RPMI8226 (cell line): ENCODE measurements at places on chromosomes 5 and 9.

DNA sequence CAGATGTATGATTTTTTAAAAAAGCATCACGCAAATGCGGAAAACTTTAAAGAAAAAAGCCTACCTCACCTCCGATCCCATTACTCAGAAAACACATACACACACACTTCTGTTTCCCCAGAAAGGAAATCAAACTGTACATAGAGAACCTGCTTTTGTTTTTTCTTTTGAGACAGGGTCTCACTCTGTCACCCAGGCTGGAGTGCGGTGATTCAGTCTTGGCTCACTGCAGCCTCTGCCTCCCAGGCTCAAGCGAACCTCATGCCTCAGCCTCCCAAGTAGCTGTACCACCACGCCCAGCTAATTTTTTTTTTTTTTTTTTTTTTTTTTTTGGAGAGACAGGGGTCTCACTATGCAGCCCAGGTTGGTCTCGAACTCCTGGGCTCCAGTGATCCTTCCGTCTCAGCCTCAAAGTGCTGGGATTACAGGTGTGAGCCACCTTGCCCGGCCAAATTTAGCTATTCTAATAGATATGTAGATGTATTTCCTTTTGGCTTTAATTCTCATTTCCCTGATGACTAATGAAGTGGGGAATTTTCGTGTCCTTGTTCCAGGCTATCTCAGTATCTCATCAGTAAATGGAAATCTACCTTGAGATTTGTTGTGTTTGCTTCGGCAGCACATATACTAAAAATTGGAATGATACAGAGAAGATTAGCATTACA, 25.7 kb upstream of the EEIG1 start:
- DNase-seq, result no peak

DNA sequence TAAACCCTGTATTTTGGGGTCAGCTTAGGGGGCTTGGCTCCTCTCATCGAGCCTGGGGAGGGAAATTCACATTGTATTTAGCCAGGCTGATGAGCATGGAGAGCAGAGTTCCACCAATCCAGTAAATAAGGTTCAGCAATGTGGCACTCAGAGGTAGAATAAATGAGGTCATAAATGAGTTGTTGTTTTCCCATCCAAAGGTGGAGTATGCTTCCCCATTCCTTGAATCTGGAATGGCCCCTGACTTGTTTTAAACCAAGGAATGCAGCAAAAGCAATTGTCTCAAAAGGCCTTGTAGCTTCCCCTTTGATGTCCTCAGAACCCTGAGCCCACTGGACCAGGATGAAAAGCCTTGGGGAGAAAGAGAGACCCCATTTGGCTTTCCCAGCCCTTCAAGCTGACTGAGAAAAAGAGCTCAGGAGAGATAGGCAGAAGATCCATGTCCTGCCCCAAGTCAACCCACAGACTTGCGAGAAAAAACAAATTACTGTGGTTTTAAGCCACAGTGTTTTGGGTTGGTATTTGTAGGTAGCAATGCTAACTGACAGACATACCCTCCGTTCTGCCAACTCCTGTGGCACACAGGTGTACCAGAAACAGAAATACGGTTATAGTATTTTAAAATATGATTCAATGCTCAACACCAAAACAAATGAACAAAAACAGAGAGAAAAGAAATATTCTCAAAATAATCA, 566.0 kb upstream of the DMAC1 start:
- no peak for DNase-seq

DNA sequence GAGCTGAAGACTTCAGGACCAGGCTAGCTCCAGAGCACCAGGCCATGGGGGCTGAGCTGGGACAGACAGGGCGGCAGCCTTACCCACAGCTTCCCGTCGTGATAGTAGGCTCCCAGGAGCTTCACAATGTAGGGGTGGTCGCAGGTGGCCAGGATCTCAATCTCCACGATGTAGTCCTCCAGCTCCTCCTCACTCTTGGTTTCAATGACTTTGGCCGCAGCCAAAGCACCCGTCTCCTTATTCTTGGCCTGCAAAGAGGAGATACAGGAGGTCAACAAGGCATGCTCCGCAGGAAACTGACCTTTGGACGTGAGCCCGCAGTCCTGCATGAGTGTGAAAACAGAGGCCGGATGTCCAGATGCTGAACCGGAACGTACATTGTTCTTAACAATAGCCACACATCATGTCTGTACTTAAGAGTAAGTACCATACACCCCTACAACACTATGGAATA, 31.5 kb downstream of the STK10 start:
- no peak for DNase-seq

DNA sequence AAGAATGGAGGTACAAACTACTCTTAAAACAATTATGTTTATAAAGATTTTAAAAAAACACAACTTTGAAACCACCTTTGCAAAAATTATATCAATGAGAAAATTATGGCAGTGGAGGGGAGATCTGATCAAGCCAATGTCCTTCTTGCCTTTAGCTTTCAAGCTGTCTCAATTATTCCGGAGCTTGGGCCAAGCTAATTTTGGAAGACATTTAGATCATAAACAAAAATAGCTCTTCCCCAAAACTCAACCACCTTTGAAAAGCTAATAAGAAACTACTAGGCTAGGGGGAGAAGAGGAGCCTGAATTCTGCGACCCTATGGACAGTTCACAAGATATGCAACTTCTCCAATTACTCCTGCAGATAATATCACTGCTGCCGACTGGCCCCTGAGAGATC, 263.3 kb downstream of the ICE1 start:
- DNase-seq, result no peak

DNA sequence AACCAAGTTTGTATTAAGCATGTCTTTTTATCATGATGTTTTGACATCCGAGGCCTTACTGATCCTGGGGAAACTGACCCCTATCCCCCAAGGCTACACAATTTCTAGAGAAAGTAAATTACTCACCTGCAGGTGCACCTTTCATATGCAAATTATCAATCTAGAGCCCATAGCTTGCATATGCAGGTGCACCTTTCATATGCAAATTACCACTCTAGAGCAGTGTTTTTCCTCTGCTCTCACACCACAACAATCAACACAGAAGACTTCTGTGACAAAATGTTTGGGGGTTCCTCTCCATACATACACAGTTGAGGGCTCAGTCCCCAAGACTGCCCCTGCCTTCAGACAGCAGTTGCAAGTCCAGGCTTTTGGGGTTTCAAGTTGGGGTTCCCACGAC, 203.7 kb upstream of the RORB start:
- DNase-seq, result no peak

DNA sequence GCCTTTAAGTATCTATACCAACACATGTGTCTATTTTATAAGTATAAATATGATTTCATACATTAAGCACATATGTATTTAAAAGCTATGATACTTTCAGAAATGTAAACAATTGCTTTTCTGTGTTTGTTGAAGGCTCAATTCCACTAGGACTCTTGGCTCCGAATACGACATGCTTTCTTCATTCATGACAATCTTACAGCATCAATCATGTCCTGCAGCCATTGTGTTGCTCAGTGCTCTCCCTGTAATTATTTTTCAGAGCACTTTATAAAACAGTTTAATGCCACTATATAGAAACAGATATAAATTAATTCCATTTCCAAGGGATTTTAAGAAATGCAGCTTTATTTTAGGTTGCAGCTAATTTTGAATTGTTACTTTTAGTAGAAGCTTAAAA, 167.3 kb downstream of the TAF11L14 start:
- no peak for DNase-seq

DNA sequence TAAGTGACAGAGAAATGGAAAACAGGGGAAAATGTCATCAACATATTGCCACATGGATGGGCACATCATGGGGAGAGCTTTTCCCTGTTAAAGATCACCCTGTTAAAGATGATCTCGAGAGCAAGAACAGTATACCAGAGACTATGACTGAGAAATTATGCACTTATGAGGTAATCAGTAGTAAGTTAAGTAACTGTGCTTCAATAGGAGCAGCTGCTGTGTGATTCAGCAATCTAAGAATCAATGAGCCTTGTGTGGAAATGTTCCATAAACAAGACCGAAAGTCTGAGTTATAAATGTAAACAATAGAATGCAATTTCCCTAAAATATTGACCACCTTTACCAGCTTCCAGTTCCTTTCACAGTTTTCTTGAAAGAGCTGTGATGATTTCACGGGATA, 582.3 kb downstream of the CAAP1 start:
- DNase-seq, result no peak

GRCh38 chr5:84259283-84260045, 125.2 kb downstream of the EDIL3 start:
- DNase-seq, result no peak

DNA sequence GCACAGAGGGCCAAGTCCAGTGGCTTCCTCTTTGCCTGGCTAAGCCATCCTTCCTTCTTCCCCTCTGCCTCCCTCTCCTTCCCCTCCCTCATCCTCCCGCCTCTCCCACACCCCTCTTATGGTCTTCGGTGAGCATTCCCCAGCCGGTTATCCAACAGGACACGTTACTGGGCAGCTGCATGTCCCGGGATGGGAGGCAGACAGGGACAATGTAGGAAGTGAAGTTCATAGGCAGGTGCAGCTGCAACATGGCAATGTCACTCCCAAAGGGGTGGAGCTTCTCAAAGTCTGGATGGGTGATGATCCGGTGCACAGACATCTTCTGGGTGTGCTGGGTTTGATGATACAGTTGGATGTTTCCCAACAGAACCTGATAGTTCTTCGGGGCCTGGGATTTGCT, 71.4 kb upstream of the SPTLC1 start:
- no peak for DNase-seq

GRCh38 chr5:72837524-72838096, 21.1 kb downstream of the TNPO1 start:
- DNase-seq, result no peak

GRCh38 chr9:103474156-103474555, 479.0 kb downstream of the CYLC2 start:
- no peak for DNase-seq

GRCh38 chr9:137435980-137436760, 5.0 kb downstream of the ENTPD8 start:
- DNase-seq, result peak; percentile 93

GRCh38 chr9:73536403-73536802, 384.7 kb downstream of the ANXA1 start:
- DNase-seq, result no peak

- DNase-seq, result peak; percentile 79
Observed at GRCh38 chr5:143229896-143230675, 173.4 kb downstream of the NR3C1 start.

DNA sequence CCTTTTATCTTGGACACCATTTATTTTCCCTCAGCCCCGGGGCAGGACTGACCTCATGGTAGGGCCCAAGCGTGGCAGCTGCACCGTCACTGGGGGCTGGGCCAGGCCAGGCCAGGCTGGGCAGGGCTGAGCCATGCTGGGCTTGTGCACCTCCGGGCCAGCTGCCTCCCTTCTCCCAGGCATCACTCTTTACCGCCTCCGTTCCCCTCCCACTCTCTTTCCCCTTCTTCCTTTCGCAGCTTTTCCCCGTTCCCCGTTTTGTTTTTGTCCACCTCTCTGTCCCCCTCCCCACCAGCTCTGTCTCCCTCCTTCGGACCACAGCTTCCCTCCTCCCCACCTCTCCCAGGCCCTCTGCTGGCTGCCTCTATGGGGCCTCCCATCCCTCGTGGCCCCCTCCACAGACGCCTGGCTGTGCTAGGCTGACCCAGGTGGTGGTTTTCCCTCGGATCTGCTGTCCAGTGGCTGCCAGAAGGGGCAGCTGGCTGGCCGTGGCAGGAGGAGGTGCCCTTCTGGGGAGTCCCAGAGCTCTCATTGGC, 17.9 kb downstream of the FGF18 start:
- no peak for DNase-seq

DNA sequence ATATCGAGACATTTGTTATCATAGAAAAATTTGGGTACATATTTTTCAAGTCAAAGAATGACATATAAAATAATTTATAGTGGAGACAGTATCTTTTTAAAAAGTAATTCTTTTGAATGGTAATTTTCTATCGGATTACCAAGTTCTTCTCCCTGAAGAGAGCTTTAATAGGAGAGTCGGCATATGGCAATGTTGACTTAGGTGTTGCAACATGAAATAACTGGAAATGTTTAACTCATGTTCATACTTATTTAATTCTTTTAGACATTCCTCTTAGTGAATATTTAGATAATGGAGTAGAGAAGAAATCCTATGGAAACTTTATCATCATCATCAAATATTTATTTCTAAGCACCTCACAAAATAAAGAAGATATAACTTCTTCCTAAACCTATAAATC, 118.2 kb upstream of the CTNND2 start:
- no peak for DNase-seq

DNA sequence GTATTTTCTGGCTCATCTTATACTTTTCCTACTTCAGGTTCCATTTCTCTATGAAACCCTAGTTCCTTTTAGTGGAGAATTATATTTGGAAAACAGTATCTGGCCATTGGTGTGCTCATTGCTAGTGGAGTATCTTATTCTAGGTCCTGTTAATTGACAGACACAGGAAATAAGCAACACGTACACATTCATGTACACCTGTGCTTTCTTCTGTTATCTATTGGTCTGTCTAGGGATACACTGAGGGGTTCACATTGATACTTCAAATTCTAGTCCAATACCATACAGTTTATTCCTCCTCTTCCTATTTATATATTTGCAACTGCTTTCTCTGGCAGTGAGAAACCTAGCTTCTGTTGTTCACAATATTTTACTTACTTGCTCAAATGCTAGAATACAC, 110.2 kb downstream of the FER start:
- no peak for DNase-seq

GRCh38 chr9:87766697-87767096, 40.8 kb downstream of the CTSL start:
- no peak for DNase-seq
